ENCODE measurements at places on chromosomes 16 and 17.

DNA sequence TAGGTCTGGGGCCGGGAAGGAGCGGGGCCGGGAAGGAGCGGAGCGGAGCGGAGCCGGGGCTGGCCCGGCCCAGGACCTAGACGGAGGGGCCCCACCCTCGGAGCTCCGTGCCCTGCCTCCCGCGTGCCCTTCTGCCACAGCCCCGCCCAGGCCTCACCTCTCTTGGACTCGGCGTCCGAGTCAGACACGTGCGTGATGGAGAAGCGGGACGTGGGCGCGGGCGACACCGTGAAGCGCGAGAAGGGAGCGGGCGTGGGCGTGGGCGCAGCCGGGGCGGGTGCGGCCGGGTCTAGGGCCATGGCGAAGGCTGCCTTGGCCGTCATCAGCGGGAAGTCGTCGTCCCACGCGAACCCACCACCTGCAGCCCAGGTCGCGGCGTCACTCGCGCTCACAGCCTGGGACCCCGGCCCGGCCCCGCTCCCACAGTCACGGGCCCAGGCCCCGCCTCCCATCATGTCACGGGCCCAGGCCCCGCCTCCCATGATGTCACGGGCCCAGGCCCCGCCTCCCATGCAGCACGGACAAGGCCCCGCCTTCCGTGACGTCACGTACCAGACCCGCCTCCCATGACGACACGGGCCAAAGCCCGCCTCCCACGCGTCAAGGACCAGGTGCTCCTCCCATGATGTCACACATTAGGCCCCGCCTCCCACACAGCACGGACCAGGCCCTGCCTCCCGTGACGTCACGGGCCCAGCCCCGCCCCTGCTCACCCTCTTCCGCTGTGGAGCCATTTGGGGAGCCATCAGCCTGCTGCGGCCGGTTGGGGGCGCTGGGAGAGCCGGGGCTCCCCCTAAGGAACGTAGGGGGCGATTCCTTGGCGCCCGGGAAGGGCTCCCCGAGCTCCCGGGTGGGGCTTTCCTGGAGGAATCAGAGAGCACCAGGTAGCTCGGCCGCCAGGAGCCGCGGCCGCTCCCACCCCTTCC lies 45.8 kb upstream of the PVALEF start:
- peak; percentile 90 for DNase-seq

- DNase-seq = no peak
Measured at GRCh38 chr17:40060887-40061608, 1.7 kb upstream of the THRA start.

DNA sequence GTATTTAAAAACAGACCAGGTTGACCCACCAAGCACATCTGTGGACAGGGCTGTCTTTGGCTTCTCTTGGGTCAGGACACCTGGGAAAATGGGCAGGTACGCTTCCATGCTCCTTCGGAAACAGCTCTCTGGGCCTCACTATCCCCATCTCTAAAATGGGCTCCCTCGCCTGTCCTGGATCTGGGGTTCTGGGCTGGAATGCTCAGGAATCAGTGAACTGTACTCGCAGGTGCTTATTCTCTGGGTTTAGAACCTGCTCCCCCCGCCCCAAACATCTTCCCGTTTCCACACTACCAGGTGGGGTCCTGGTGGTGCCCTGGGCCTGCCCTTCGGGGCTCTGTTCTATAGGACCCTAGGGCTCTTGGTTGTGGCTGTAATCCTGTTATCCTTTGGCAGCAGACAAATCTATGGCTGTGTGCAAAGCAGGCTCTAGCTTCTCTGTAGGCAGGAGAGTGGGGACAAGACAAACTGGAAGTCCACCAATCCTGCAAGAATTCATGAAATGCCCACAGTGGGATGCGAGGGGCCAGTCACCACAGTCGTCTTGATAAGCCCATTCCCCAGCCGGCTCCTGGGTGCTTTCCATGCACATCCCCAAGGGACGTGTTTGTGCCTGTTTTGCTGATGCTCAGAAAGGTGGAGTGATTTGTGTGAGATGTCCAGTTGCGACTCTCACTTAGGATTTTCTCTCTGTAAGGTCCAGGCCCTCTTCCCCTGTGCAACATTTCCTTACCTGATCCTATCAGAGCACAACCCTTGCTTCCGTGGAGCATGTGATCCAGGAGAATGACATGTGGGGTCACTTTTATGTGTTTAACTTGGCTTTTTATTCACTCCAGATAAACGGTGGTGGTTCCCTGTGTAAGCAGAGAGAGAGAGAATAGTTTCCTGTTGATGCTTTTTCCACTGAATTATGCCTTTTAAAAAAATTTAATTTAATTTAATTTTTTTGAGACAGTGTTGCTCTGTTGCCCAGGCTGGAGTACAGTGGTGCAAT lies 37.2 kb downstream of the HAPSTR1 start:
- no peak for DNase-seq

DNA sequence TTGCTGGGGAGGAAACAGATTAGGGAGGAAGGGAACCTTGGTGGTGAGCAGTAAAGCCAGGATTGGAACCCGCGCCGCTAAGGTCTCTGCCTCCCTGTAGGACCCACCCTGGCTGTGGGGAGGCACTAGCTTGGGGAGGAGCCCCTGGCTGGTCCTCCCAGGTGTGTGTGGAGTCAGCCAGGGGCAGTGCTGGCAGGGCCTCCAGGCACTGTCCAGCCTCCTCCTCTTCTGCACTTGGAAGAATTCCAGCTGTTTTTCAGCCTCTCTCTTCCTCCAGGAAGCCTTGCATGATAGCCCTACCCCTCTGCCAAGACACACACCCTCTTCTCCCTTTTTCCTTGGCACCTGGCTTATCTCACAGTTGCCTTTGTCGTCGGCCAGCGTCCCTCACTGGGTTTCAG lies 34.8 kb downstream of the TMEM235 start:
- DNase-seq = no peak

DNA sequence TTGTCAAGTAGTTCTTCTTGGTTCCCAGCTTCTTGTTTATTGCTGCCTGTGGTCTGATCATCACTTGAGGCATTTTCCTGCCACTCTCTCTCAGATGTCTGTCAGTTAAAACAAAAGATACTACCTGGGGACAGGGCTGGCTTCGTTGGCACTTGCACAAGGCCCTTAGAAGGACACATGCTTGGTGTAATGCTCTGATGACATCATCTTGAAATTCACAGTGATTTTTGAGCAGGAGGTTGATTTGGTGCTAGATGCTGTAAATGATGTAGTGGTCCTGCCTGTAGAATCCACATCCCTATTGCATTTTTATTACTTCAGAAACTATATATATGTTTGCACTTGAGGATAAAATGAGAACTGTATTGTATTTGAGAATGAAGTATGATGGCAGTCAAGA lies 210.3 kb downstream of the LGALS9B start:
- DNase-seq = no peak

- DNase-seq = no peak
Measured at GRCh38 chr17:40104594-40105486, 4.5 kb upstream of the NR1D1 start.

DNA sequence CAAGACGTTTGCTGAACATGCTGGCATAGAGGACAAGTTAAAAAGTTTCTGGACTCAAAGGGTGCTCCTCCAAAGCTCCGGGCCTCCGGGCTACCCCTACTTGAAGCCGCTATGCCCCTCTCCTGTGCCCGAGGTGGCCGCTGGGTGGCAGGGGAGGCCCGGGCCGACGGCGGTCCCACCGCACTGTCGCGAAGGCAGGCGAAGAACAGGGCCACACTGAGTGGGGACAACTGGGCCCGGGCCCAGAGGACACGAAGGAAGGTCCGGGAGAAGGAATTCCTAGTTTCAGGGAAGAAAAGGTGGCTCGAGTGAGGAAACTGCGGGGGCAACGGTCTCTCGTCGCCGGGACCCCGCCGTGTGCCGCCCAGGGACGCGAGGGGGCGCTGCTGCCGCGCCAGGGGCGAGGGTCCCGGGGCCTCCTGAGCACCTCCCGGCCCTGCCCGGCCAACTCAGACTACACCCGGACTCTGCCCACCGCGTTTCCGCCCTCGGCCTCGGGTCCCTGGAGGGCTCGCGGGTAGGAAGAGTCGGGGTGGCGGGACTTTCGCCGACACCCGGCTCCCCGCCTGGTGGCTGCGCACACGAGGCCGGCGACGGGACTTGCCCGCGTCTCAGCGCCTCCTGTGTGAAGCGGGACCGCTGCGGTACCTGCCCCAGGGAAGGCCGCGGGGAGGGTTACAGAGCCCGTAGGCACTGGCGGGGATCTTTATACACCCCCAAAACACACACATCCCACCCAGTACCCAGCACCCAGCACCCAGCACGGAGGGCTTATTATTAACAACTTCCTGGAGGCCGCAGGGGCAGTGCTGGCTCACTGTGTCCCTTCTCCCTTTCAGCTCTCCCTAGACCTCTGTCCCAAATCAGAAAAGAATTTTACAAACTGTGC lies 772 bp upstream of the CHCT1 start:
- DNase-seq = peak; percentile 64

- no peak for DNase-seq
Measured at GRCh38 chr17:4938688-4939545, 929 bp downstream of the SLC25A11 start.

DNA sequence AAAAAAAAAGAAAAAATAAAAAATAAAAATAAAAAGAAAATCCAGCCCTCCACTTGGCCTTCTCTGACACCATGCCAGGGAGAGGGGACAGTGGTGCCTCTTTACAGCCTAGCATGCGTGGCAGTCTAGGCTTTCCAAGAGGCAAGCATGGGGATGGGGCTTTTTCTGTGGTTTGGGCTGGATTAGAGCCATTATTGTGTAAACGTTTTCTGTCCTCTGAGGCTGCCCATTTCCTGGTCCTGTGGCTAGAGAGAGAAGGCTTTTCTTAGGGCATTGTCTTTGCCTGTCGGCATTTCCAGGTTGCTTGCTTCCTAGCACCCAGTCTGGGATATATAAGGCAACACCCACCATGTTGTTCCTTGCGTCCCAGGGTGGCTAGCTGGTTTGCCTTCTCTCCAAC lies 2.7 kb upstream of the DHRS7B start:
- no peak for DNase-seq

All from activated CD4-positive, alpha-beta T cell treated with anti-CD3 and anti-CD28 coated beads, Interleukin-2, amount 50 U/mL, for 1 hour (primary cell).